ENCODE measurements at places on chromosomes 11 and 22. TPM values are rescaled to one million over a fixed set of nuclear protein-coding genes. Genes with fewer than 3 reads are reported as not detected.
A peak's percentile ranks its signal among the peaks of the same experiment; 100 is the strongest.

The RBMXL2 gene
- not detected for total RNA-seq

The FXYD2 gene
- total RNA-seq = 0.44 TPM

The APOA5 gene
- not detected for total RNA-seq

The LIPT2 gene
- 2.5 TPM for total RNA-seq

The CENPM gene
- total RNA-seq = 3.4 TPM

GRCh38 chr11:75031771-75032549 lies 43.2 kb downstream of the NEU3 start:
- H3K27ac ChIP-seq = no peak overlapping the region
- no peaks in the 10 kb centered on the region for H3K36me3 ChIP-seq

DNA sequence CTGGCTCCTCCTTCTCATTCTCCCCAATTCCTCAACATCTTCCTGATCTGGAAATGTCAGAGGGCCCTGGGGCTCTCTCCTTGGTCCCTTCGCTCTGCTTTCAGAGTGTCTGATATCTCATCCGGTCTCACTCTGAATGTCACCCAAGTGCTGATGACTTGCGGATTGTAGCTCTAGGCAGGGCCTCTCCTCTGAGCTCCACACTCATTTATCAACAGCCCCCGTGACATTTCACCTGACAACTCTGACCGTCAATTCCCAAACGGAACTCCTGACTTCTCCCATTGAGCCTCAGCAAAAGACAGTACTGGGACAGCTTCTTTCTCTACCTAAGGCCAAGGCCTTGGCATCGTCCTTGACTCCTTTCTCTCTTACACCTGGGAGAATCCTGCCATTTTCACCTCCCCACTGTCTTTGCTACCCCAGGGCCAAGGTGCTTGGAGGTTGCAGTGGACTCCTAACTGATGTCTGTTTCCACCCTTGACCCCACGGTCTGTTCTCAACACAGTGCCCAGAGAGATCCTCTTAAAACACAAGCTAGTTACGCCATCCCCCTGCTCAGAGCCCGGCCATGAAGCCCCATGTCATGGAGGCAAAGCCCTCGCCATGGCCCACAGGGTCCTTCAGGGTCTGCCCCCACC lies 57.5 kb upstream of the THY1 start:
- H3K36me3 ChIP-seq = no peaks in the 10 kb centered on the region
- H3K4me1 ChIP-seq = peaks cover 20% of the 10 kb centered on the region
- DNase-seq = no peak

DNA sequence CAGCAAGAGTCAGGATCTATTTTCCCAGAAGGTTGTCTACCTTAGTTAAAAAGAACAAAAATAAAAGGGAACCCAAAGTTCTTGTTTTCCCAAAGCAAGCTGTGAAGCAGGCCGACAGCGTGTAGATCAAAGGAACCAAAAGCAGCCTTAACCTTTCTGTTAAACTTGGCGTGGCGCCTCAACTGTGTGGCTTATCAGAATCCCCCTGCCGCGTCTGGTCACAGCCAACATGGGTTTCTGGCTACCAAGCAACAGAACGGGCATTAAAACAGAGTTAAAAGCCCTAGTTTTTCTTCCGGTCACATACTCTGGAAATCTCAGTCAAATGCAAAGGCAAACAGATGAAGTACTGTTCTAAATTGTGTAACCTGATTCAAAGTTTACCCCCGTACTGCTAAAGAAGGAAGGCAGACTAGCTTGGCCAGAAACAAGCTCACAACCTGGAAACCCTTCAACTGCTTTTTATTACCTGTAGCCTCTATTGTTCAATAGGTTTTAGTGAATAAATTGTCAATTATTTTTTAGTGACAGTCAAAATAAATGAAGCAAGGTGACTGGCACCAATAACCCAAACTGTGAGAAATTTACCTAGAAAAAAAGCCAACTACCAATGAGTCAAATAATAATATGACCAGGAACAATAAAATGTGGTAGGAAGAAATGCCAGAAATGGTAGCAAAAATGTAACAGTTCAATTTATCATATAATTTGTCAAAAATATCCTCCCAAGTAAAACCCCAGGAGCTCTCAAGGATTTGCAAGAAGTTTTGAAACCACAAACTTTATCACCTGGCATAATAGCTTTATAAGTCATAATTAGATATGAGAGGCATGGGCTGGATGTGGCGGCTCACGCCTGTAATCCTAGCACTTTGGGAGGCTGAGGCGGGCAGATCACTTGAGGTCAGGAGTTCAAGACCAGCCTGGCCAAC lies 21.4 kb downstream of the CHKA start:
- no peaks in the 10 kb centered on the region for H3K36me3 ChIP-seq
- DNase-seq = no peak
- H3K4me1 ChIP-seq = peaks cover 6% of the 10 kb centered on the region

DNA sequence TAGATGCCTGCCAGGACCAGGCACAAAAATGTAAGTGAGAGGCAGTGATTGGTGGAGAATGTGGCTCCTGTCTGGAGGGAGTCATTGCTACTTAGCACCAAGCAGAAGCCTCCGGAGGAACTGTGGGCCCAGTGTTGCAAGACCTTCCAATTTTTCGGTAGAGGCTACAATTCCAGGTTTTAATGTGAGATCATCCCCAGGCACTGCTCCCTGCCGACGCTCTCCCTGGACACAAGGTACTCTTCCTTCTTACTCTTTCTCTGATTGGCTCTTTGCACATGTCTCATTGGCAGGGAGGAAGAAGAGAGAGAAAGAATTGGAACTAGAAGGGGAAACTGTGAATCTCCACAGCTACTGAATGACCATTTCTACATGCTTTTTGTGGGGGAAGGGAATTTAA lies 53.7 kb upstream of the EP300 start:
- H3K36me3 ChIP-seq = no peaks in the 10 kb centered on the region
- H3K27ac ChIP-seq = no peak overlapping the region
- no peaks in the 10 kb centered on the region for H3K27me3 ChIP-seq
- no peak for DNase-seq

DNA sequence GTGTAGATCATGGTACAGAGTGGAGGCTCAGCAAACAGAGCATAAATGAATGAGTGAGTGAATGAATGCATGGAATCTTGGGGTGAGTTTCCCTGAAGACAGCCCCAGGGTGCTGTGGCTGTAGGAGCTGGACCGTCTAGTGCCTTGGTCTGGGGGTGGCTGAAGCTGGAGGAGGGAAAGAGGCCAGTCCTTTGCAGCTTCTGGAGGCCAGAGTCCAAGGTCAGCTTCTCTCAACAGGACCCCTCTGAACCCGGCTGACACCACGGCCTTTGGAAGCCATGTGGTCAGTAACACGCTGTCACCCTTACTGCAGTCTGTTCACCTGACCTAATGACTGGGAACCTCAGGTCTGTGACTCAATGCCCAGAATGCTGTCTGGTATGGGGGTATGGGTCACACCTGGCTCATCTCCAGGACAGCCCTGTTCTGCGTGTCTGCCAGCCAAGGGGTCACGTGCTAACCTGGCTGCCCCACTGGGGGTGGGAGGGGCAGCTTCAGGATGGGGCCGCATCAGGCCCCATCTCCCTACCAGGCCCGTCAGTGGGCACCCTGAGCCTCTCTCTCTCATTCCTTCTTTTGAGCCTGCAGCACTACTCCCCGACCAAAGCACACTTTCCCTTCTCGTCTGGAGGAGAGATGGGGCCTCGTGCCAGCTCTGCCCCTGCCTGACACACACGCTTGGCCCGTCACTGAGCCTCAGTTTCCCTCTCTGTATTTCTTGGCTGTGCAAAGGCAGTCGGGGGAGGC lies 24.1 kb upstream of the CHKA start:
- peaks cover 4% of the 10 kb centered on the region for H3K4me1 ChIP-seq
- H3K4me3 ChIP-seq = no peak overlapping the region
- no peak overlapping the region for H3K27ac ChIP-seq
- no peak for DNase-seq
- no peaks in the 10 kb centered on the region for H3K36me3 ChIP-seq
- peaks cover 4% of the 10 kb centered on the region for H3K27me3 ChIP-seq

- no peak overlapping the region for H3K4me3 ChIP-seq
- no peak for DNase-seq
- H3K27ac ChIP-seq = no peak overlapping the region
- H3K36me3 ChIP-seq = no peaks in the 10 kb centered on the region
These were observed 6.1 kb downstream of the MAPK1 start for GRCh38 chr22:21861264-21861848.

GRCh38 chr11:79922641-79923040 lies 481.8 kb upstream of the TENM4 start:
- H3K36me3 ChIP-seq = no peaks in the 10 kb centered on the region
- H3K4me1 ChIP-seq = peaks cover 6% of the 10 kb centered on the region
- H3K27ac ChIP-seq = no peak overlapping the region
- H3K4me3 ChIP-seq = no peak overlapping the region

GRCh38 chr11:128895526-128895925 lies 4.4 kb downstream of the KCNJ5 start:
- DNase-seq = peak; percentile 51
- no peak overlapping the region for H3K27ac ChIP-seq

GRCh38 chr22:19449422-19449767 lies 1.9 kb upstream of the C22orf39 start:
- no peak for DNase-seq
- peaks cover 2% of the 10 kb centered on the region for H3K36me3 ChIP-seq
- H3K4me3 ChIP-seq = peak overlapping the region; percentile 74
- peaks cover 11% of the 10 kb centered on the region for H3K27me3 ChIP-seq

DNA sequence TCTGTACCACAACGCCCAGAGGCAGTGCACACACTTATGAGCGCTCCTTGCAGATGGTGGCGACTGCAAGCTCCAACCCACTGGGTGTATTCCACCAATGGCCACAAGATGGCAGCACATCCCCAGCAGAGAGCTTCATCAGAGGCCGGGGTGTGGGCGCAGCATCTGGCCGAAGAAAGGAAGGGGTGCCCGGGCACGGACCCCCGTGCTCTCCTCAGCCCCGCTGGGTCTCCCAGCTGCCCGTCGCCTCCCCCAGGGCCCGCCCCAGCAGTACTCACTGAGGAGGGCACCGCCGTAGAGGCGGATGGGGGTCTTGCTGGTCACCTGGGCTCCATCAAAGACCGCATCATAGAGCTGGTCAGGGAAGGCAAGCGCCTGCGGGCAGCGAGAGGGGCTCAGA lies 14.2 kb downstream of the TP53I11 start:
- H3K36me3 ChIP-seq = peaks cover 4% of the 10 kb centered on the region
- DNase-seq = peak; percentile 95
- no peak overlapping the region for H3K4me3 ChIP-seq
- peaks cover 22% of the 10 kb centered on the region for H3K27me3 ChIP-seq
- H3K27ac ChIP-seq = peak overlapping the region; percentile 8

- no peaks in the 10 kb centered on the region for H3K4me1 ChIP-seq
- no peaks in the 10 kb centered on the region for H3K27me3 ChIP-seq
- H3K36me3 ChIP-seq = no peaks in the 10 kb centered on the region
- no peak overlapping the region for H3K4me3 ChIP-seq
These were observed 744.7 kb upstream of the CCDC179 start for GRCh38 chr11:23604966-23605365.

- peaks cover 12% of the 10 kb centered on the region for H3K4me1 ChIP-seq
- no peak for DNase-seq
- H3K27me3 ChIP-seq = no peaks in the 10 kb centered on the region
- peak overlapping the region; percentile 97 for H3K4me3 ChIP-seq
These were observed 645 bp downstream of the RTCB start for GRCh38 chr22:32411402-32411801.

DNA sequence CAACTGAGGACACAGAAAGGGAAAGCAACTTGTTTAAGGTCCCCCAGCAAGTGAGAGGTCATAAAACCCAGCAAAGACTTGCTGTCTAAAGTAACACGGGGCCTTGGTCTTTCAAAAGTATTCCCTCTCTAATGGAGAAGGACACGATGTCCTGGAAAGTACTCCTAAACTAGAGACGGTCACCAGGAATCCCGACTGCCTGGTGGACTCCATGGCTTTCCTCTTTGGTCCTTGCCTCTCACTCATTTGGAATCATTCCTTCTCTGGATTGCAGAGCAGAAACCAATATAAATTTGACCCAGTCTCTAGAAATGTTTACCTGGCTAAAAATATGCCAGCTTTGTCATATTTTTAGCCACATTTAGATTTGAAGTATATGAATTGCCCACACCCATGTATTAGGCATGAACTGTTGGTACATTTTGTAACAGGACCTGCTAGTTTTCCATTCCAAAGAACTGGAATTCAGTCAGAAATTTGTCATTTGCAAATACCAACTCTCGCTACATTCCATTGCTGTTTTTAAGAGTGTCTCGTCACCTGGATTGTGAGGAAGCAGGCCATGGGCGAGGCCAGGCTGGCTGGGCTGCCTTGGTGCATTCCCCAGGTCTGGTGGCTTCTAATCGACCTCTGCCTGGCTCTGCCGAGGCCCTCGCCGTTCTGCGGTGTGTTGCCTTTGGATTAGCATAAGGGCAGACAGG lies 12.9 kb downstream of the NAV2 start:
- H3K36me3 ChIP-seq = peaks cover 4% of the 10 kb centered on the region
- peaks cover 10% of the 10 kb centered on the region for H3K27me3 ChIP-seq
- no peak overlapping the region for H3K27ac ChIP-seq
- peaks cover 14% of the 10 kb centered on the region for H3K4me1 ChIP-seq
- H3K4me3 ChIP-seq = no peak overlapping the region

DNA sequence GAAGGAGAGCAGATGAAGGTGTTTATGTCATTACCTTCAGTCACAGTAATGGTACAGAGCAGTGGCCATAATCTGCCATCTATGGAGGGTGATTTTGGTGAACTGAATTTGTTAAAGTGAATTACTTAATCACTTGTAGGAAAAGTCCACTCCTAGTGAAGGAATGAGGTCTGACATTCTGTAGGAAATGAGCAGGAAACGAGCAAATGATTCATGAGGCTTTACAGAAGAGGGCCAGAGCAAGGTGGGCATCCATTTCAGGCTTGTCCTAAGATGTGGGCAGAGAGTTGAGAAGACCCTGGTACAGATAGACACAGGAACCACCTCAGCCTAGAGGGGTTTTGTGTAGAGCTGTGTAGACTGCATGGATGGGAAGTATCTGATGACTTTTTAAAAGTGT lies 6.0 kb upstream of the SGSM3 start:
- H3K27ac ChIP-seq = no peak overlapping the region
- H3K4me3 ChIP-seq = no peak overlapping the region
- H3K36me3 ChIP-seq = no peaks in the 10 kb centered on the region
- H3K27me3 ChIP-seq = no peaks in the 10 kb centered on the region

GRCh38 chr22:22761963-22762772 lies 117.8 kb downstream of the GGTLC2 start:
- H3K4me3 ChIP-seq = no peak overlapping the region
- no peaks in the 10 kb centered on the region for H3K4me1 ChIP-seq
- H3K27ac ChIP-seq = no peak overlapping the region
- no peaks in the 10 kb centered on the region for H3K36me3 ChIP-seq
- no peak for DNase-seq

Data from glutamatergic neuron (in vitro differentiated cells).